Left ventricle myocardium inferior (tissue), 1 donor: ENCODE measurements at places on chromosomes 7 and 10. TPM values are rescaled to one million over a fixed set of nuclear protein-coding genes. Genes with fewer than 3 reads are reported as not detected.

DNA sequence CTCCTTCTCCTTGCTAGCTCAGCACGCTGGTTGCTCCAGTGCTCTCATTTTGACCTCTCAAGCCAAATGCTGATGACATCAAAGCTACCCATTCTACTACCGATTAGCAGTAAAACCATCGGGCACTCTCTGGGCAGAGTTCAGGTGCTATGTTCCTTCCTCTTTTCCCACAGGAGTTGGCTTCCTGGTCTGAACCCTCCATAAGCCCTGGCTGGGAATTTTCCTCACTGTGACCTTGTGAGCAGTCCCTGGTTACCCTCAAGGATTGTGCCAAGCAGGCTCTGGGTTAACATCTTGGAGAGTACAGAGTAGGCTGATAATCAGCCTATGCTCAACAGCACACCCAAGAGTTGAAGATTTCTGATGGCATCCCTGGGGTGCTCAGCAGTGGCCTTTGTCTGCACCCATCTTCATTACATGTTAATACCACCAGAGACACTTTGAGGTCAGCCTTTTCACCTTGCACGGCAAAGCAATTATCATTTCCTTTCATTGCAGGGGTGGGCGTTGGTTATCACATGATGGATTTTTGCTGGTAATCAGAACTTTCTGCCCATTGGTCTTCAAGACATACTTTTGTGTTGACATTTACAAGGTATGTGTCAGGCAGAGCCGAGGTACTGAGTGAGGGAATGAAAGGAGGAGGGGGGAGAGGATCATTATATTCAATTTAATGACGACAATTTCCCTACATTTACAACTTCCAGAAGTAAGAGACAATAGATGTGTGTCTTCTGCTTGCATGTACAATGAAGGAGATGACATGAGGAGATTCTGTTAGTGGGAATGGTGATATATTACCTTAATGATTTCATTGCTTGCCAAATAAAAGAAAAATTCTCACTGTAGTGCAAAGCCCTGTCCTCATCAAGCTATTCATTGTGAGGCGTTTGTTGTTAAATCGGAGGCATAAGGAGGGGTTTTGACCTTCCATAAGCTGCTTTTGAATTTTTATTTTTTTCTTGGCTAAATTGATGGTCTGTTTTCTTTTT lies 452.0 kb downstream of the LRMDA start:
- DNase-seq = no peak

GRCh38 chr7:11506417-11506816 lies 325.6 kb downstream of the THSD7A start:
- no peak for DNase-seq

GRCh38 chr10:70549962-70550458 lies 52.5 kb downstream of the PRF1 start:
- peak; percentile 62 for DNase-seq

GRCh38 chr10:105956550-105956949 lies 1208.0 kb downstream of the SORCS1 start:
- no peak for DNase-seq

SPDYE17 gene
- total RNA-seq = not detected

SORCS3 gene
- total RNA-seq = 0.03 TPM
